NCI-H2107 (cell line): ENCODE measurements at places on chromosomes 2 and 18.

GRCh38 chr2:219430633-219431615 is 3.7 kb upstream of the SPEG start:
- DNase-seq: no peak

DNA sequence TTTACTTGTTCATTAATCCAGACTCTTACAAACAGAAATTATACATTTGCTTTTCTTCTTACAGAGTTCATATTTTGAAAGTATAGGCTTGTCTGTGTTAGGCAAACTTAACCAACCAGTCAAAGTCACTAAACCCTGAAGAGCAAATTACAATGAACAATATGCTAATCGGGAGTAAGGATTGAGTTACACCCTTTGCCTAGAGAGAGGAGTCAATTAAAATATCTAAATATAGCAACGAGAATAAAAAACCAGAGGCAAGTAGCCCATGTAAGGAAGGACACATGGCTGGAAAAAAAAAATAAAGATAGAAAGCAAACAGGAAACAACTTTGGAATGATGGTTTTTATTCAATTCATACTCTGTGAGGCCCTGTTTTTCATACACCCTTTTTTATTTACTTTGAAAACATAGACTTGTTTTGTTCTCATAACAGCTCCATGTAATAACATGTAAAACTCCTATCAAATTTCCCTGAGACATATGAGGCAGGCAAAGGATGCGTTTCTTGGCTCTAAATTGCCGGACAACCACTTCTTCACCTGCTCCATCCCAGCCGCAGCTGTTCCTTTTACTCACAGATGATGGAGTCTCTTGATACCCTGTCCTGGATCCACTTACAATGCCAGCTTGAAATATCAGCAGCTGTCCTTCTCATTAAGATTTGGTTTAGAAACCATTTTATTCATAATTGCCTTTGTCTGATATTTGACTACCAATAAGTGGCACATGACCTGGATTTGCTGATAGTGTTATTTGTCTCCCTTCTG is 767.7 kb upstream of the GCFC2 start:
- peak; percentile 25 for DNase-seq

DNA sequence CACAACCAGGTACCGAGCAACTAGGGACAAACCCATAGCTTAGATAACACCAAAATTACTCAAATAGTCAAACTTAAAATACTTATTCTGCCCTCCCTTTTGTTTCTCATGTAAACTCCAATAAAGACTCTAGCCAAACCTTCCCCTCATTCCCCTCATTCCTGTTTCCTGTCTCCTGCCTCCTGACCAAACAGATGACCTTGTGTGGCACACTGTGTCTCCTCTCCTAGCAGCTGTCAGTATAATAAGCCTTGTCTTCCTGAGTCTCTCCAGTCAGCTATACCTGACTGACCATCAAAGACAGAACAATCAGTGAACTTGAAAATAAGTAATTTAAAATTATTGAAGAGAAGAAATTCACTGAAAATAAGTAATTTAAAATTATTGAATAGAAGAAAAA is 14.3 kb downstream of the SULT1C4 start:
- DNase-seq: no peak

GRCh38 chr2:17813010-17813741 is 3.1 kb upstream of the MSGN1 start:
- DNase-seq: no peak

DNA sequence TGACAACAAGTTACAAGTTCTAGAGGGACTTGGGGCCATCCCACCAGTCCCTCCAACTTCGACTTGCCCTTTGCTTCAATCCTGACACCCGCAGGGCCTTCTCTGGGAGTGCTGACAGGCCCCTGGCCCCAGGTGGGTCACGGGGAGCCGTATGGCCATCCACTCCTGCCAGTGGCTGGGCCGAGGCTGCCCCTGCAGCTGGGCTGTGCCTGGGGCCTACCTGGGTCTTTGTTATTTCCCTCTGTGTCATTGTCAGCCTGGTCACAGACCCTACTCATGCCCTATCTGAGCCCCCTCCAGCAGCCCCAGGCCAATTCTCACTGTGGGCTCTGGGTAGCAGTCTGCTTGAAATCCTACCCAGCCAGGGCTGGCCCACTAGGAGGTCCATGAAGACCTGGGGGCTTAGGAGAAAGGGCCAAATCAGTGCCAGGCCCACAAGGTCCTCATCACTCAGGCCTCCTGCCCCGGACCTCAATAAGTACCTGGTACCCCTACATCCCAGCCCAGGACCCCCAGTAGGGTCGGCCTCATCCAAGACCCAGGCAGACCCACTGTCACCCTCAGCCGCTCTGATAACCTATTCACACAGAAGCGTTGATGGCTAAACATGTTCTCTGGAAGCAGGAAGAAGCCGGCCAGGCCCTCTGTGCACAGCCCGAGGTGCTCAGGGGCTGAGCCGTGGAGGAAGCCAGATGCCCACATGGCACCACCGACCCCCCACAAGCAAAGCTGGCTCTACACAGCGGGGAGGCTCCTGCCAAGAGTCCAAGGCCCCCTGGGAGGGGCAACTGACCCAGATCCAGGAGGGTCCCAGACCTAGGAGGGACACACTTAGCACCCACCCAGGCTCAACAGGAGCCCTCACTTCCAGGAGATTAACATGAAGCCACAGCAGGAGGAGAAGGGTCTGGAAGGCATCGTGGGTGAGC is 57.7 kb downstream of the BIN1 start:
- DNase-seq: no peak

DNA sequence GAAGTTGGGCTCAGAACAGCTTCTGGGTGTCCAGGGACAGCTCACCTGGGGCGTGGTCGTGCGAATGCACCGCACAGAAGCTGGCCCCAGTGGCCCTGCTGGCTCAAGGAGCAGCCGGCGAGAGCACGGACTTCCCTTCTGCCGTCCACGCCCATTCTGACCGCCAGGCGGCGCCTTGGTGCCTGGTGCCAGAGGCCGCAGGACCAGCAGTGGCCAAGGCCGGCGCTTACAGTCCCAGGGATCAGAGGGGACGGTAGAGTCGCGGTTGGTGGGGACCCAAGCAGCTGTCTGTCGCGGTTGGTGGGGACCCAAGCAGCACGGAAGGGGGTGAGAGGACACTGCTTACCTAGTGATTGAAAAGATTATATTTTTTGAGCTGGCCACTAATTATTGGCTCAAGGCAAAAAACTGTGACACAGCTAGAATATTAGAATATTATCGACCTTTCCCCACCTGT is 25.7 kb downstream of the NPPC start:
- DNase-seq: no peak

DNA sequence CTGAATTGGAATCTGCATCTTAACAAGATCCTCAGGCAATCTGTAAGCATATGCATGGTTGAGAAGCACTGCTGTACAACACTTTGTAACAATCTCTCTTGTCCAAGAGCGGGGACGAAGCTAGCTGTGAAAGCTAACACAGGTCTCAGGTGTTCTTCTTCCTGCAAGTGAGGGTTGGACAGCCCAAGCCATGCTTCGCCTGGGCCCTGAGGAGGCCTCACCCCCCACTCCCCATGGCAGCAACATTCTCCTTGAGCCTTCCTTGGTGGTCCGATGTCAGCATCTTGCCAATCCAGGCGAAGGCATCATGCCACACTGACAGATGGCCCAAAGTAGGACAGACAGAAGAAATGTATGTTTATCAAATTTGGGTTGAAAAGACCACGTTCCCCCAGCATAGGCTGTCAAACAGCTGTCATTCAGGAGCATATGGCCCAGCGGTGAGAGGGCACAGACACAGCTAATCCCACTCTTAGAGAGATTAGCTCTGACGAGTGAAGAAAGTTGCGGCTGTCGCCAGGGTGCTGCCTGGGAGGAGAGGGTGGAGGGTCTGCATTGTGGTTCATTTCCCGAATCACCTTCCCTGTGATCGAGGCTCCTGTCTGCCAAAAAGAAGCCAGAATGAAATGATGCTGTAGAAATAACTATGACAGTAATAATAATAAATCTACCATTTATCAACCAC is 344.7 kb downstream of the MYCN start:
- no peak for DNase-seq

DNA sequence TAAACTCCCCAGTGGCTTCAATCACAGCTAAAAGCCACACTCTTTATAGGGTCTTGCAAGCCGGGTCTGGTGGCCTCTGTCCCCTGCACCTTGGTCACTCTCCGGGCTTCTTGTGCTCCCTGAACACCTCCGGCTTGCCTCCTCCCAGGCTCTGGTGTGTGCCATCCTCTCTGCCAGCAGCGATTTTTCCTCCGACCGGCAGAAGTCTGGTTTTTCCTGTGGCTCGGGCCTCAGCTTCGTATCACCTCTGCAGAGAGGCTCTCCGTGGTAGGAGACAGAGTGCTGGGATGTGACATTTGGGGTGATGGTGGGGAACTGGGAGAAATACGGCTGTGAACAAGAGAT is 58.8 kb upstream of the HPCAL1 start:
- DNase-seq: no peak

GRCh38 chr2:134232461-134232860 is 21.4 kb upstream of the MGAT5 start:
- DNase-seq: no peak

GRCh38 chr2:216283038-216283900 is 89.0 kb downstream of the MARCHF4 start:
- no peak for DNase-seq

GRCh38 chr18:29351171-29351570 is 1174.2 kb upstream of the CDH2 start:
- no peak for DNase-seq

DNA sequence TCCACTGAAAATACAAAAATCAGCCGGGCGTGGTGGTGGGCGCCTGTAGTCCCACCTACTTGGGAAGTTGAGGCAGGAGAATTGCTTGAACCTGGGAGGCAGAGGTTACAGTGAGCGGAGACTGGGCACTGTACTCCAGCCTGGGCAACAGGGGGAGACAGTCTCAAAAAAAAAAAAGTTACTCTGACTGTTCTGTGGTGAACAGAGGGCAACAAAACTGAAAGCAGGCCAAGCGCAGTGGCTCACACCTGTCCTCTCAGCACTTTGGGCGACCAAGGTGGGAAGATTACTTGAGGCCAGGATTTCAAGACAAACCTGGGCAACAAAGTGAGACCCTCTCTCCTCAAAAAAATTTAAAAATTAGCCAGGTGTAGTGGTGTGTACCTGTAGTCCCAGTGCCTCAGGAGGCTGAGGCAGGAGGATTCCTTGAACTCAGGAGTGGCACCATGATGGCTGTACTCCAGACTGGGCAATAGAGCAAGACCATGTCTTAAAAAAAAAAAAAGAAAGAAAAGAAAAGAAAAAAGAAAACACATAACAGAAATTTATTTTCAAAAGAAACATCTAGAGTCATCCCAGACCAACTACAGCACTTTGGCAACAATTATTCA is 13.6 kb upstream of the RTN4 start:
- DNase-seq: no peak

DNA sequence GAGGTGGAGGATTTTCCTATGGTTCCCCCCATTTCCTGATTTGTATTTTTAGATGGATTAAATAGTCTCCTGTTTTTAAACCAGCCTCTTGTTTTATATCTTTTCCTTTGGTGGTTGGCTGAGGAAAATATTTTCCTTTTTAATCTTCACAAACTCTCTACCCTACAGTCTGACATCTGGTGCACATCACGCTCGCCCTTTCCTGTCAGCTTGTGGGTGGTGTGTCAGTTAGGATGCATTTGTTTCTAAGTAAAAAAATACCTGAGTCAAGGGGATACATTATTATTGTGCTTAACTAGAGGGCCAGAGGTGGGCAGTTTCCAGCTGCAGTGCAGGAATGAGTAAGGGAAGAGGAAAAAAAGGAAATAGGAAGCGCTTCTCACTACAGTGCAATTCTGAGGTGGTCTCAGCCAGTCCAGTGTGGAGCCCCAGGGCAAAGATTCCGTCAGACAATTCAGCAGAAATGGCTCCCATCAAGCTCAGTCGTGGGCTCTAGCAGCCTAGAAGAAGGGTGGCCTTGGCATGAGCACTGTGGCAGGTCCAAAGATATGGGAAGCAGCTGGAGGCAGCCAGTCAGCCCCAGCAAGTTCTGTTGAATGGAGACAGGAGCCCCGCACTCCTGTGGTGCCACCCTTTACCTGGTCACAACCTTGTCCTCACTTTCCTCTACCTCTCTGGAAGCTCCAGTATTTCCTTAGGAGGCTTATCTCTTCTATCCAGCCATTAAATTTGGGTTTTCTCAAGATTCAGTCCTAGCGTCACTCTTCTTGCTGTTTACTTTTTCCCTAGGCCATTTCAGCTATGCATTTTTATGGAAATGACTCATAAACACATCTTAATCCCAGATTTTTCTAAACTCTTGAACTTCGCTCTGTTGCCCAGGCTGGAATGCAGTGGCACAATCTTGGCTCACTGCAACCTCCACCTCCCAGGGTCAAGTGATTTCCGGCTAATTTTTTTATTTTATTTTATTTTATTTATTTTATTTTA is 18.5 kb downstream of the SFTPB start:
- DNase-seq: no peak

DNA sequence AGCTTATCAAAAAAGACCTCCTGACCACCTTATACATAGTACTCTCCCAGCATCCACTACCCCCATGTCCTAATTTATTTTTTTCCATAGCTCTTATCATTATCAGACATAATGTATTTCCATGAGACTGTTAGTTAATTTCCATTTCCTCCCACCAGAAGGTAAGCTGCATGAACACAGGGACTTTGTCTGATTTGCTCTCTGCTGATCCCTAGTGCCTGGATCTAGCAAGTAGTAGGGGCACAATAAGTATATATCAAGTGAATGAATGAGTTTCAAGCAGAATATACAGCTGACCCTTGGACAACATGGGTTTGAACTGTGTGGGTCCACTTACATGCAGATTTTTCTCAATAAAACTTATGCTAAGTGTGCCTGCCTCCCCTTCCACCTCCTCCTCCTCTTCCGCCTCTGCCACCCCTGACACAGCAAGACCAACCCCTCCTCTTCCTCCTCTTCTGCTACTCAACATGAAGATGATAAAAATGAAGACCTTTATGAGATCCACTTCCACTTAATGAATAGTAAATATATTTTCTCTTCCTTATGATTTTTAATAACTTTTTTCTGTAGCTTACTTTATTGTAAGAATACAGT is 53.8 kb downstream of the CTAGE1 start:
- no peak for DNase-seq

- DNase-seq: no peak
Observed at GRCh38 chr2:200492656-200493055, 17.2 kb downstream of the KCTD18 start.

DNA sequence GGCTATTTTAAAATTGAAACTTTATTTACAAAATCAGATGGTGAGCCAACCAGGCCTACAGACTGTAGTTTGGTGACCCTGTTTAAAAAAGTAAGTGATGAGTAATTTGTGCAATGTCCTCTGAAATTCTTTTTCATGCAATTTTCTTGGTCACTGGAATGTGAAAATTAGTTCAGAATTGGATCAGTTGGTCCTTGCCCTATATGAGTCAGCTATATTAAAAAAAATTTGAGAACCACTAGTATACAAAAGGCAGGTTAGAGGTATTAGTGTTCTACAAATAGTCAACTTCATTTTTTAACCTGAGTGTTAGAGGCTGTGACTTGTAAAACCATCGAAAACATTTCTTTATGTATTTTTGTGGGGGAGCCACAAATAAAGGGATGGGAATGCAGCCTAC is 91.1 kb upstream of the NXPH2 start:
- no peak for DNase-seq

DNA sequence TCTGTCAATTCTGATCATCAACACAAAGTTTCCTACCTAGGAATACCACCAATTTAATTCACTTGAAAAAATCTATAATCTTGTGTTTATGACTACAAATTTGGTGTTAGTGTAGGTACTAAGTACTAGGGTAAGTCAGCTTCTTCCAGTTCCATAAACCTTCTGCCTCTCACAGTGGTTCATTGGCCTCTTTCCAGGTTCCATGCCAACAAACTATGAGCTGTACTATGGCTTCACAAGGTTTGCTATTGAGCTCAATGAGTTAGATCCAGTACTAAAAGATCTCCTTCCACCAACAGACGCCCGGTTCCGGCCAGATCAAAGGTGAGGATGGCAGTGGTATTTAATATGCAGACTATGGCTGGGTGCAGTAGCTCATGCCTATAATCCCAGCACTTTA is 58.8 kb downstream of the PRKRA start:
- no peak for DNase-seq
